ENCODE measurements at places on chromosomes 12 and 14. TPM values are rescaled to one million over a fixed set of nuclear protein-coding genes. Genes with fewer than 3 reads are reported as not detected.

GRCh38 chr12:9075138-9075535, 40.6 kb downstream of the A2M start:
- DNase-seq, result no peak

- no peak for DNase-seq
These were observed 51.0 kb downstream of the FGD4 start for GRCh38 chr12:32450363-32450762.

DNA sequence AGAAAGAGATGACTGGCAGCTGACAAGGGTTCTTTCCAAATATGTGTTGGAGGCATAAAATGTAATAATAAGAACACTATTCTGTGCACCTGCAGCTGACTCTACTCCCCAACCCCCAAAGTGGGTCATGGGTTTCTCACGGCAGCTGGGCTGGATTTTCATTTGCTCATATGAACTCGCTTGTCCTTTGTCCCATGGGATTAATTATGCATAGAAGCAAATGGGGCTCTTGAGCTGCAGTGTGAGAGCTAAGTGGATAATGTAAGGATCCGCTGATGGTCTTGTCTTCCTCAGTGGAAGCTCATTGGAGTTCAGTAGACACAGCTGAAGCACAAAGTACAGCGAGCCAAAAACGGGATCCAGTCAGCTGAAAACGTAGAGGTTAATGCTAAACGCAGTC, 46.3 kb downstream of the TTC8 start:
- DNase-seq, result no peak

DNA sequence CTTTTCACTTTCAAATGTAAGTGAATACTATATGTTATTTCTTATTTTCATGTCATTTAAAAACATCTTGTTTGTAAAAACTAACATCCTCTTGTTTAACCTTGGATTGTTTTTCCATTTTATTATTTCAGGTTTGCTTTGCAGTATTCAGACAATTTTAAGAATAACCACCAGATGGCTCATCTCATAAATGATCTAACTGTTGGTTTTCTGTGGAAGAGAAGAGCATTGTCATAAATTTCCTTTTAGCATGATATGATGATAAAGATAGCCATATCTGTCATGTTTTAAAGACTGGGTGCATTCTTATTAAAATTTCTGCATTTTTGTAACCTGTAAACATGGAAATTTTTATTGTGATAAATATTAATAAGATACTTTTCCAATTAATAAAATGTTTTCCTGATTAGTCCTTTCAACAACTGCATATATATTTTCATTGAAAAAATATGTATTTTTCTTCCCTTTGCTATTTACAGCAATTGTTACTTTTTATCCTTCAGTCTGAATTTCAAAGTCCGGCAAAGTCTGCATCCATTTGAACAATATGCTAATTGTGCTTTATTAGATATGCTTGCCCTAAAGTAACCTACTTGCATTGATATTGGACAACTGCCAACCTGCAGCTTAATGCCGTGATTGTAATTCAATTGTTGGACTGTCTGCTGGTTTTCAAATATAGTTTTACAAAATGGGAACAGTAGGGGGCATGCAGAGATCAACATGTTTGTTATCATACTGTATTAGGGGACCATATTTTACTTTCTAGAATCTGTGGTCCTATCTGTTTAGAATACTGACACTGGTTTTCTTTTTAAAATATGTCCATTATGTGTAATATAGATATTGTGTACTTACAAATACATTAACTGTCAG, 163.4 kb downstream of the GARIN6 start:
- no peak for DNase-seq

The TSHR gene
- not detected for total RNA-seq

- DNase-seq, result no peak
These were observed 579.1 kb downstream of the TMTC2 start for GRCh38 chr12:83265808-83266207.

GRCh38 chr14:26828741-26829140, 230.9 kb upstream of the NOVA1 start:
- DNase-seq, result no peak

- DNase-seq, result no peak
These were observed 28.4 kb upstream of the NEDD1 start for GRCh38 chr12:96878704-96879103.

The TMEM260 gene
- total RNA-seq, result 5.0 TPM

DNA sequence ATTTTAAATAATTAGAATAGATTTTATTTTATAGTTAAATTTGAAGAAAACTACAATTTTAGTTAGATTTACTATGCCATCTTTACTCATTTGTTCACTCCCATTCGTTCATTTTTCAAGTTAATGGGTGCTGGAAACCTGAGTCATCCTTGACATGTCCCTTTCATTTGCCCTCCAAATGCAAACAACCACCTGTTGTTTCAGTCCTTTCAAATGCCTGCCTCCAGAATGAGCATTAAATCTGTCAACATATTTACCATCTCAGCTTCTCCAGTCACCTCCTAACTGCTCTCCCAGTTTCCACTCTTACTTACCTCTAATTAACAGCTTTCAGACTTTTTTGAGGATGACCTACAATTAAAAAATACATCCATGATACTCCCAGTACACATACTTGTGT, 375.5 kb downstream of the RAD51B start:
- no peak for DNase-seq

GRCh38 chr14:52148371-52148770, 79.5 kb upstream of the NID2 start:
- DNase-seq, result no peak

DNA sequence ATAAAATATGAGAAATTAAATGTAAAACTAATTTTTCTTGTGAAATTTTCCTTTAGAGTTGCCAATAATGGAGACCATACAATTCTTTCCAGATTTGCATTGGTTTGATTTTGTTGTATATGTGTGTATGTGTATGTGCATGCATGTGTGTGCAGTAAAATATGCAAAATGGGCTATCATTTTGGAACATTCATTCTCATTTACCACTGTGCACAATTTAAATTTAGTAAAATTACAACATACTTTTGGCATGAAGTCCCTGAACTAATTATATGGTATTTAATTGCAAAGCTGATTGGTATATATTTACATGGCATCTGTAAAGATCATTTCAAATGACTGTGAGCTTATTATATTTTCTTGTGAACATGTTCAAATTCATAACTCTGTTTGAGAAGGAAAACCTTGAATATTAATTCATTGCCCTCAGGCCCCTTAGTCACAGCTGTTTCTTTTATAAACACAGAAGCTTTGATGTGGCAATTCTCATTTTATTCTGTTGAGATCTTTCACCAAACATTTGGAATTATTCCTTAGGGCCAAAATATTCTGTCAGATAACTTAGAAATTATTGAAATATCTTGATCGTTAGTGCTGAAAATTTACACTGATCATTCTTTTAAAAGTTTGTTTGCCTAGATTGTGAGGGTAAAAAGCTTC, 17.6 kb downstream of the KERA start:
- DNase-seq, result no peak

DNA sequence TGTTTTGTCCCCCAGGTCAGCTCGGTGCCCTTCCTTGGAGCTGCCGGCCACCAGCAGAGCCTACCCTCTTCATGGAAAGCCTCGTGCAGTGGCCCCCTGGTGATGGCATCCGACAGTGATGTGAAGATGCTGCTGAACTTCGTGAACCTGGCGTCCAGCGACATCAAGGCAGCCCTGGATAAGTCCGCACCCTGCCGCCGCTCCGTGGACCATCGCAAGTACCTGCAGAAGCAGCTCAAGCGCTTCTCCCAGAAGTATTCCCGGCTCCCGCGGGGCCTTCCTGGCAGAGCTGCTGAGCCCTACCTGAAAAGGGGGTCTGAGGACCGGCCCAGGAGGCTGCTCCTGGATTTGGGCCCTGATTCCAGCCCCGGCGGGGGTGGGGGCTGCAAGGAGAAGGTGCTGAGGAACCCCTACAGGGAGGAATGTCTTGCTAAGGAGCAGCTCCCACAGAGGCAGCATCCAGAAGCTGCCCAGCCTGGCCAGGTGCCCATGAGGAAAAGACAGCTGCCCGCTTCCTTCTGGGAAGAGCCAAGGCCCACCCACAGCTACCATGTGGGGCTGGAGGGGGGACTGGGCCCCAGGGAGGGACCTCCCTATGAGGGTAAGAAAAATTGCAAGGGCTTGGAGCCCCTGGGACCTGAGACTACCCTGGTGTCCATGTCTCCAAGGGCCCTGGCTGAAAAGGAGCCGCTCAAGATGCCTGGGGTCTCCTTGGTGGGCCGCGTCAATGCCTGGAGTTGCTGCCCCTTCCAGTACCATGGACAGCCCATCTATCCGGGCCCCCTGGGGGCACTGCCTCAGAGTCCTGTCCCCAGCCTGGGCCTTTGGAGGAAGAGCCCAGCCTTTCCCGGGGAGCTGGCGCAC, 1.3 kb downstream of the FAM181A start:
- DNase-seq, result no peak

DNA sequence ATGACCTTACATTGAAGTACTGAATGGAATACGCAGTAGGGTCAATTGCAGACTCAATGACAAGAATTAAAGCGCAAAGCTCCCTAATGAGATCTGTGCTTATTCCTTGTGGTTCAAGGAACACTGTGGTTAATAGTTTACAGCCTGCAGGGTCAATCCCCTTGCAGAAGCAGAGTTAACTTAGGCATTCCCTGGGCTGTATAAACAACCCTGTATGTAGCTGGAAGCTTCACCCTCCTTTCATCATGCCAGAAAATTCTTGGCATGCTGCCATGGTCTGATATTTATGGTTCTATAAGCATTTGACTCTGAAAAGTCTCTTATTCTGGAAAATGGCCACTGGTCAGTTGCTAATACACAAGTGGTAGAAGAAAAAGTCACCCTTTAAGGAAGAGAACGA, 227.7 kb downstream of the NOVA1 start:
- DNase-seq, result no peak

DNA sequence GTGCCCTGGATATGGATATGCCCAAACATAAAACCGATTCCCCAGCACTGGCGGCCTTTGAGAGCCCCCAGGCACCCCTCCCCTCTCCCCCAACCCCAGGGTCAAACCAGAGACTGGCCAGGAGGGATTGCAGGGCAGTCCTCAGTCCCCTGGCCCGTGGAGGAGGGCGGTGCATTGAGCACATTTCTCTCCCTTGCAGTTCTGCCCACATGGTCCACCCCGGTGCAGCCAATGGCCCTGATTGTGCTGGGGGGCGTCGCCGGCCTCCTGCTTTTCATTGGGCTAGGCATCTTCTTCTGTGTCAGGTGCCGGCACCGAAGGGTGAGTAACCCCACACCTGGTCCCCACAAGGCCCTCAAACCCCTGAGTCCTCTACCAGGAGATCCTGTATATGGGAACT, 3.4 kb upstream of the GPR162 start:
- DNase-seq, result no peak

DNA sequence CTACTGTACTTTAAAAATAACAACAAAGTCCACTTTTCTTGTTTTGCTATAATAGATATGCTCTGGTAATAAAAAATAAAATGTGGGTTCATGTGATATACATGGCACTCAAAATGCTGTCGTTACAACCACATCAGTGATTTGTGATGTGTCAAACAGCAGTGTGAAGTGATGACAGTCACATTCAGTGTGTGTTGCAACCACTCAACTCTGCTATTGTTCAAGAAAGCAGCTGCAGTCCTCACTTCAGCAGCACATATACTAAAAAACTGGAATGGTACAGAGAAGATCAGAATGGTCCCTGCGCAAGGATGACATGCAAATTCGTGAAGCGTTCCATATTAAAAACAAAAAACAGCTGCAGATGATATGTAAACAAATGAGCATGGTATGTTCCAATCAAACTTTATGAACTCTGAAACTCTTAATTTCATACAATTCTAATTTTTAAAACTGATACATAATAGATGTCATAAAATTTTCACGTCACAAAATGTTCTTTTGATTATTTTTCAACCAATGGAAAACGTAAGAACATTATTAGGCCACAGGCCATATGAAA, 6.7 kb downstream of the TRMT5 start:
- DNase-seq, result no peak

DNA sequence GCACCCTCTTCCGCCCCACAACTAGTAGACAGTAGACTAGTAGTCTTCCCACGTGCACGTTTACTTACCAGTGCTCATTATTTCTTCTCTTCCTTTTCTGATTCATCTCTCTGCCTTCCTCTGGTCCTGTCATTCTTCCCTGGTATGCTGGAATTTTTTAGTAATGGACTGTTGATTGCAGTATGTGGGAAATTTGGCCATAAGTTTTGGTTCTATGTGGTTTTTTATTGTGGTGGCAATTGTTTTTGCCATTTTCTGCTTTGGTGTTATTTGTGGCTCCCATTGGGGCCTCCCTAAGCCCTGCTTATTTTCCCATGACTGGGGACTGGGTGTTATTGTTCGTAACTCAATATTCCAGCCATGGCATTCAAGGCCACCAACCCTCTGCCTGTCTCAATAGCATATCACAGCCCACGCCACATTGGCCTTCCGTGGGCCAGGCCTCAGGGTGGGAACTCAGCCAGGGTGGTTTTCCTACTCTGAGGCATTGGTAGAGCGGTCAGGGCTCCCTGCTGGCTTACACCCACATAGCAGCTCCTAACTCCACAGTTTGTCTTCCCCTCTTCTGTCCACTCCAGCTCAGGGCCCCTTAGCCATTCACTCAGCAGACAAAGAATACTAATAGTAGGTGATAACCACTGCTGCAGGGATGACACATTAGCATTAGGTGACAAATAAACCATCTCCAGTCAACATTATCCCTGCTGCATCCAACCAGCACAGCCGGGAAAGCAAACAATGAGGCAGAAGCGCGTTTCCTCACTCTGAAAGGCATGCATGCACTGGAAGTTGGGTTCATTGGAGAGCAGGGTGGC, 321.5 kb downstream of the CACNA1C start:
- no peak for DNase-seq

The GTF2H3 gene
- 11.1 TPM for total RNA-seq

DNA sequence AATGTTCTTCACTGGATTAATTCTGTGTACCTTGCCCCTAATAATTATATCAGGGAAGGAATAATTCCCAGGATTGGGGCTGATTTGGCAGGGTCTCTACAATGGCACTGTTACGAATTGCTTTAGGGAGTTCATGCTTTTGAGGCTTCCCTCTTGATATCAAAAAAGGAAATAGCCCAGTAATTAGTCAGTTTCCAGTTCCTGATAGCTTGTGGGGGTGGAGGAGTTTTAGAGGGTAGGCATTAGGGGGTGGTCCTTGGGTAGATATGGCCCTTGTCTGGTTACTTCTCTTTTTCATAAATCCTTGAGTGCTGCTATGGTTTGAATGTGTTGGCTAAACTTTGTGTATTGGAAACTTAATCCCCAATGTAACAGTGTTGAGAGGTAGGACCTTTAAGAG, 6.1 kb upstream of the SRSF5 start:
- no peak for DNase-seq

DNA sequence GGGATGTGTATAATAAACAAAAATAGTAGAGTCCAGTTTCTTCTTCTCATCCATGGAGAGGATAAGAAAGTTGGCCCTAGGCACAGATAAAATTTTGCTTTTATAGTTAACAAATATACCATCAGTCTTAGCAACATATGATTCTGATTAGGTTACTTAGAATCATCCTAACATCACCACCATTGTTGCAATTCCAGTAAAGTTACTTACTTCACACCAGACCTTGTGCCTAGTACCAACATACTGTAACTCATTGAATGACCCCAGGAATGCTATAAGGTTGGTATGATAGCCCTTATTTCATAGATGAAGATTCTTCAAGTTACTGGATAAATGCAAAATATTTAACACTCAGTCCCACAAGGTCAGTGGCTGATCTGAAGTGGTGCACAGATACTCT, 183.8 kb upstream of the ATP2B1 start:
- no peak for DNase-seq

The PLA2G1B gene
- total RNA-seq, result not detected
